Pulmonary artery endothelial cell (primary cell): ENCODE measurements at places on chromosomes 7 and 10. TPM values are rescaled to one million over a fixed set of nuclear protein-coding genes. Genes with fewer than 3 reads are reported as not detected.

Gene SEC61G
- 207 and 212 TPM in 2 replicates for total RNA-seq

Gene OPN4
- not detected in 2 replicates for total RNA-seq

Gene TMEM209
- 8.3 and 10.2 TPM in 2 replicates for total RNA-seq

Gene MALRD1
- total RNA-seq = not detected in 2 replicates

Gene TCAF1
- total RNA-seq = 40.0 and 55.4 TPM in 2 replicates

Gene SMO
- total RNA-seq = 2.4 and 5.0 TPM in 2 replicates

Gene TMEM26
- 0.14 and 0.26 TPM in 2 replicates for total RNA-seq

Gene FEZF1
- not detected in 2 replicates for total RNA-seq

Gene ETV1
- 3.2 and 8.1 TPM in 2 replicates for total RNA-seq

Gene LIPJ
- total RNA-seq = 0.21 TPM in 1 of 2 replicates, not detected in the other

Gene CALCR
- total RNA-seq = not detected in 2 replicates

Gene CRHR2
- total RNA-seq = not detected in 2 replicates

Gene RADIL
- 0.46 and 0.73 TPM in 2 replicates for total RNA-seq

Gene POM121C
- total RNA-seq = 5.1 and 7.9 TPM in 2 replicates

Gene PPP1R17
- total RNA-seq = not detected in 2 replicates

Gene CYREN
- total RNA-seq = 21.4 and 21.6 TPM in 2 replicates

Gene CNTNAP2
- total RNA-seq = not detected in 2 replicates

Gene HMX3
- total RNA-seq = not detected in 2 replicates

Gene SPDYE2B
- total RNA-seq = not detected in 2 replicates

Gene DLX6
- not detected in 2 replicates for total RNA-seq

Gene LEP
- not detected in 2 replicates for total RNA-seq

Gene SPOCK2
- total RNA-seq = 0.18 and 0.20 TPM in 2 replicates

Gene BPGM
- total RNA-seq = 33.1 and 33.9 TPM in 2 replicates

Gene GIMAP5
- total RNA-seq = 2.1 and 4.4 TPM in 2 replicates

Gene ANKRD61
- 0.07 TPM in 2 replicates for total RNA-seq

Gene PLEKHS1
- not detected in 2 replicates for total RNA-seq

Gene CFAP69
- 1.8 and 3.6 TPM in 2 replicates for total RNA-seq

Gene AKR1D1
- not detected in 2 replicates for total RNA-seq

Gene PNLIPRP2
- not detected in 2 replicates for total RNA-seq

Gene VPS37D
- 2.5 and 4.3 TPM in 2 replicates for total RNA-seq
